ENCODE measurements at places on chromosomes 5 and 9. TPM values are rescaled to one million over a fixed set of nuclear protein-coding genes. Genes with fewer than 3 reads are reported as not detected.

SAXO1 gene
- not detected for total RNA-seq

PAEP gene
- total RNA-seq: 0.45 TPM

TNC gene
- total RNA-seq: 0.43 TPM

CAPSL gene
- not detected for total RNA-seq

SRD5A1 gene
- total RNA-seq: 29.2 TPM

PIP5KL1 gene
- 2.0 TPM for total RNA-seq

EPB41L4A gene
- 2.3 TPM for total RNA-seq

PCDHB2 gene
- 3.7 TPM for total RNA-seq

SELENOP gene
- total RNA-seq: not detected

AGXT2 gene
- not detected for total RNA-seq

SLC46A2 gene
- not detected for total RNA-seq

PDLIM4 gene
- total RNA-seq: 0.64 TPM

S1PR3 gene
- 76.2 TPM for total RNA-seq

DNAH5 gene
- total RNA-seq: 2.1 TPM

LCN1 gene
- not detected for total RNA-seq

PSD2 gene
- total RNA-seq: not detected

SLIT3 gene
- 13.2 TPM for total RNA-seq

SPAG8 gene
- total RNA-seq: 0.56 TPM

ERMP1 gene
- 19.6 TPM for total RNA-seq

CDH6 gene
- total RNA-seq: 0.09 TPM

FBN2 gene
- 13.0 TPM for total RNA-seq

DDX4 gene
- total RNA-seq: not detected

SLC34A3 gene
- 0.28 TPM for total RNA-seq

TGFBR1 gene
- total RNA-seq: 49.1 TPM

CRB2 gene
- total RNA-seq: 0.06 TPM

NSD1 gene
- 22.0 TPM for total RNA-seq

TMEM232 gene
- not detected for total RNA-seq
